Stimulated activated CD4-positive, alpha-beta T cell treated with anti-CD3 and anti-CD28 coated beads, TNF-alpha, amount 100 ng/mL, for 1 hour (primary cell): ENCODE measurements at places on chromosomes 2 and 18.

DNA sequence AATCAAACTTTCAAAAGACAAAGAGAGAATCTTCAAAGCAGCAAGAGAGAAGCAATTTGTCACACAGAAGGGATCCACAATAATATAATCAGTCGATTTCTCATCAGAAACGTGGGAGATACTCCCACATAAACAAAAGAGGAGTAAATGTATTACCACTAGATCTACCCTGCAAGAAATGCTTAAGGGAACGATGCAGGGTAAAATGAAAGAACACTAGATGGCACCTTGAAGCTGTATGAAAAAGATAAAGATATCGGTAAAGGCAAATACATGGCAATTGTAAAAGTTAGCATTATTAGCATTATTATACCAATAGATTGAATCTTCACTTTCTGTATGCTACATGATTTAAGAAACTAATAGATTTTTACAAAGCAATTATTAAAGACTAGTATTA is 677.0 kb downstream of the SUCLG1 start:
- DNase-seq, result no peak

DNA sequence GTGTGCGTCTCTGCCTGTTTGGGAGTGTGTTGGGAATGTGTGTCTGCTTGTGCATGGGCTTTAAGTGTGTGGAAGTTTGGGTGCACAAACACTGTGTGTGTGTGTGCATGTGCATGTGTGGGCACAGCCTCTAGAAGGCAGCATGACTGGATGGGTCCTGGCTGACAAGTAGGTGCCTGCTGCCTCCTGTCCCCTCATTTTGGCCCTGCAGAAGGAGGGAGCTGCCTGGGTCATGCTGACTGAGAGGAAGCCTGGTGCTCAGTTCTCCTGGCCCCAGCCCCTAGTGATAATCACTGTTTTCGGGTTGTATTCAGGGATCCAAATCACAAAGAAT is 34.1 kb downstream of the GLI2 start:
- no peak for DNase-seq

DNA sequence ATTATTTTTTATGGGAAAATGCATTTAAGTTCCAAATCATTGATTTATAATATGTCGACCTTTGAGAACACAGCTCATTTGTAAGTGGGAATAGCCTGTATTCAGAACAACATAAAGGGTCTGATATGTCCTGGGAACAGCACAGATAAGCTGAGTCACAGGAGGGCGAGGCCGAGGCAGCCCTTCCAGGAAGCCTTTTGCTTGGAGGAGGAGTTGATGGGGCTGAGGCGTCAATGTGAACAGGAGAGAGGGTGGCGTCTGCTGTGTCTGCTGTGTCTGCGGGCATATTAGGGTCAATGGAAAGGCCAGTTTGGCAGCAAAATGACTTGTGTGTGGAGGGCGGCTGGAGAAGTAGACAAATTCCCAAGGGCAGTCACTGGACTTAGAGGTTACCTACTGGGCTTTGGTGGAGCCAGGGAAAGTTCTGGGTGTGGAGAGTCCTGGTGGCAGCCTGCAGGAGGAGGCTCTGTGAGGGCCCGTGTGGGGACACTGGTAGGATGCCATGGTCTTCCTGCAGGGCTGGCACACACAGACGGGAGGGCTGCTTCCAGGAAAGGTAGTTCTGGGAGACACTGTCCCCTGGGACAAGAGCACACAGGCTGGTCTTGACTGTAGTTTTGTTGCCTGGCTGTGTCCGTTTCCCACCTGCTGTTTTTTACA is 128.1 kb downstream of the GLI2 start:
- no peak for DNase-seq

DNA sequence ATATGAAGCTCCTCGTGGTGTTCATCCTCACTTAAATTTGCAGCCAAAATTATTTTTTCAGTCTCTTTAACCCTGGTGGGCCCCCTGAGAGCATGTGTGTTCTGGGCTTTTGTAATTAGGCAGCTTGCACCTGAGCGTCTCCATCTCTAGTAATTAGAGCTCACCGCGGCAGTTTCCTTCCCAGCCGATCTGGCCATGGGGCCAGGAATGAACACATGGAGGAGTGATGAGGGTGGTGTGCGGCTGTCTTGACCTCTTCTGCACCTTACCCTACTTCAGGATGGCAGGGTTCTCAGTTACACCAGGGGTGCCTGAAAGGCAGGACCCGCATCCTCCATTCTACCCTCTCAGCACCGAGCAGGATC is 98.5 kb downstream of the AFF3 start:
- DNase-seq, result no peak

DNA sequence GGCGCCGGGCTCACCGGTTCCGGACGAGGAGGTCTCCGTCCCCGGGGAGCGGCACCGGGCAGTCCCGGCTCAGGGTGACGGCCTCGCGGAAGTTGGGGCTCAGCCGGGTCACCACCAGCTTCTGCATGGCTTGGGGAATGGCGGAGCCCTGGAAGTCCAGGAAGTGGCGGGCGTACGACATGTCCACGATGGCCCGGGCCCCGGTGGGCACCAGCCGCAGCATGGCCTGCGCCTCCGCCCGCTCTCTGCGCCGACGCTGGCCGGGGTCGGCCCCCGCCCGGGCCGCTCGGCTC is 157 bp downstream of the PTGR3 start:
- no peak for DNase-seq

DNA sequence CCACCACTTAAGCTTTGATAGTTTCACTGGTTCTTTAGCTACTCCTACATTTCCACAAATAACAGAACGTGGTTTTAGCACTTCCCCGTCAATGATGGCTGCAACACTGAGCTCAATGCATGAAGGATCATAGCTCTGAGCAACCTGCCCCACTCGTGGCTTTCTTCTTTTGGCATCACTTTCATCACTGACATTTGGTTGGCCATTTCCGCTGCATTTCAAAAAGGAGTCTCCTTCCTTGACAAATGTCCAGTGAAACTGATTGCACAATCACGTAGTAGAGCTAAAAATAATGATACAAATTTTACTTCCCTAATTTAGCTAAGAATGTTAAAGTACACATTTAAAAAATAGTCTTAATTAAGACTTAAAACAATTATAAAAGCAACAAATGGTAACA is 205.2 kb upstream of the HDAC4 start:
- DNase-seq, result no peak

DNA sequence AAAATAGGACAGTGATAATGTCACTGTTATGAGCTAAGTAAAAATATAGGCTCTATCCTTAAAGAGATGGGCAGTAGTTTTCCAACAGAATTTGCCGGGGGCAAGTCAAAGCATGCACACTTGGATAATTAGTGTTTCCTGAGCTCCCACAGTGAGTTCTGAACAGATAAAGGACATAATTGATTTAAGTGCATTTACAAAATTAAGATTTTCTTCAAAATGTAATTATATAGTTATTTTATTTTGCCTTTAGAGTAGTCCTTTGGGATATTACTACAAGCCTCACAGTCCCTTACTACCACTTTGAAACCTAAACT is 107.6 kb downstream of the RAPGEF4 start:
- DNase-seq, result no peak

- DNase-seq, result no peak
These were observed 49.4 kb downstream of the PDE1A start for GRCh38 chr2:182377467-182377866.

DNA sequence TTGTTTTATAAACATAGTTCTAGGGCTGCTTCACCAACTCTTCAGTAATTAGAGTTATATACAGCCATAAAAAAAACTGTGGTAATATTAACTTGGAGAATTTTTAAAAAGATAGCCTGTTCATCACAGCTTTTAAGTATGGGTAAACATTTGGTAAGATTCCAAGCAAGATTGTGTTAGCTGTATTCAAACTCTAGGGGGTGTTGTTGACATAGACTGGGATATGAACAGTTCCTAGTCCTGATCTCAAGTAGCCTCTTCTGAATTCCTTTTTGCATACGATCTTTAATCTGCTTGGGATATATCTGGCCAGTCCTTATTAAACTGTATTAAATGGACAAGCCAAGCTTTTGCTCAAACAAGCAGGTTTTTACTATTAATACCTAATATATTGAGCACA is 13.4 kb downstream of the NOP58 start:
- no peak for DNase-seq

GRCh38 chr2:83067947-83068346 is 1391.1 kb downstream of the SUCLG1 start:
- DNase-seq, result no peak
